Naive thymus-derived CD8-positive, alpha-beta T cell (primary cell): ENCODE measurements at places on chromosomes 3 and 15. TPM values are rescaled to one million over a fixed set of nuclear protein-coding genes. Genes with fewer than 3 reads are reported as not detected.

- no peak for DNase-seq
Observed at GRCh38 chr3:171187706-171188290, 161.3 kb upstream of the SLC2A2 start.

CLDN16 gene
- polyA plus RNA-seq = not detected

DNA sequence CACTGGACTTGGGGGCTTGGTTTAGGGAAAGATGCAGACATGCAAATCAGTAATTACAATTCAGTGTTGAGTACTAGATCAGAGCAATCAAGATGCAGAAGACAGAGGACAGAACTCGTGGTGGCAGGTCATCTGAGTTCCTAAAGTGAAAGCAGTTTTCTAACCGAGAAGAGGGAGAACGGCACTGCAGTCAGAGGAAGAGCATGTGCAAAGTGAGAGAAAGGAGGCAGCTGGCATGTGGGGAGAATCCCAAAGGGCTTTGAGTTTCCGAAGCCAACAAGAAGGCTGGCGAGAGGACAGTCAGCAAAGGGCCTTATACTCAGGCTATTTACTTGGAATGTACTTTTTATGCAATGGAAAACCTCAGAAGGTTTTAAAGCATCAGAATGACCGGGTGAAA is 87.0 kb downstream of the ANP32A start:
- no peak for DNase-seq

TMCO5A gene
- polyA plus RNA-seq = not detected

DNA sequence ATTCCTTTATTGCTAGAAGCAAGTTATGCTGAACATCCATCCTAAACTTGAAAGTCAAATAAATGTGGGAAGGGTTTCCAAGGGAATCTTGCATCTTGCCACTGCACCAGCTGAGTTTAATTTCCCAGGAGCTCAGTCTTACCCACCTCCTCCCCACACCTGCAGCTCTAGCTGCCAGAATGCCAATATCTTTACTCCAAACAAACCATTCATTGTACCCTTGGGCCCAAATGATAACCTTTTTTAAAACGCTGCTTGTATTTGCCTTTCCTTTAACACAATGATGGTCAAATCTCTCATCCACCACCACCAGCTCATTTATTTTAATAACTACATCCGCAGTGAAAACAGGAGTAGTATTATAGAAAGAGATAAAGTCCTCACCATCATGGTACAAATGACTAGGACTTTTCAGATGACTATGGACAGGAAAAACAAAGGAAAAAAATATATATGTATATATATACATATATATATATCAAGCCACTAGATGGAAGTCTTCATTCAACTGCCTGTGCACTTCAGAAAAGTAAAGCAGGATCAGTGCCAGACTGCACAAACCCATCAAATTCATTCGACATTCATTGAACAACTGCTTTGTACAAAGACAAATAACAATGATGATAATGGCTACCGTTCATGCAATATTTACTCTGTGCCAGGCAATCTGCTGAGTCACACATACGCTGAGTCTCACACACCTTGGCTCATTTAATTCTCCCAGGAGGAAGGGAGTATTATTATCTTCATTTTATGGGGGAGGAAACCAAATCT is 44.0 kb downstream of the BFSP2 start:
- no peak for DNase-seq

- DNase-seq = no peak
Observed at GRCh38 chr3:59572106-59572505, 522.3 kb upstream of the CFAP20DC start.

GABRB3 gene
- not detected for polyA plus RNA-seq

CFAP161 gene
- polyA plus RNA-seq = not detected

PLSCR2 gene
- polyA plus RNA-seq = 1.2 TPM
